ENCODE measurements at places on chromosomes 3 and 15.

DNA sequence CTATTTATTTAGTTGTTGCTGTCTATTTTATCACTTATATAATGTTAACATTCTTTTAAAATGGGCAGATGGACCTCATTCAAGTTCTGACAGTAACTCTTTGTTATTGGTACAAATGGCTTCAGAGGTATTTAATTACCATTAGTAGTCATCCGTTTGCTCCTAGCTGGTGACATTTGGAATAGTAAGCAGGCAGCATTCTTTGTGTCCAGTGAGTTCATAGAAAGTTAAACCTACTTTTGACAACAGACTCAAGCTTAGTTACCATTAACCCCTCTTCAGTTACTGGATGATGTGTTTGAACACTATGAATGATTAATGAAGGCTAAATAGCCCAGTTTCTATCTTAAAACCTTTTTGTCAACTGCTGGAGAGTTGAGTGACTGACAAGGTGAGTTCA is 500.7 kb upstream of the ATP11B start:
- no peak for DNase-seq

DNA sequence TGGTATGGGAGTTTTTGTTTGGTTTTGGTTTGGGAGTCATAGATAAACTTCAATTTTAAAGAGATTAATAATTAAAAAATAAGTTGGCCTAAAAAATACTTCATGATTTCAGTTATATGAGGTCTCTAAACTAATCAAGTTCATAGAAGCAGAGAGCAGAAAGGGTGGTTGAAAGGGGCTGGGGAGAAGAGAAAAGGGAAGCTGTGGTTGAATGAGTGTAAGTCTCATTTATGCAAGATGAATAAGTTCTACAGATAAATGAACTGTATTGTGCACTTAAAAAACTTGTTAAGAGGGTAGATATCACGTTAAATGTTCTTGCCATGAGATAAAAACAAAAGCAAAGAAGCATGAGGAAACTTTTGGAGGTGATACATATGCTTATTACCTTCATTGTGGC is 188.7 kb downstream of the NSUN3 start:
- peak; percentile 3 for DNase-seq

DNA sequence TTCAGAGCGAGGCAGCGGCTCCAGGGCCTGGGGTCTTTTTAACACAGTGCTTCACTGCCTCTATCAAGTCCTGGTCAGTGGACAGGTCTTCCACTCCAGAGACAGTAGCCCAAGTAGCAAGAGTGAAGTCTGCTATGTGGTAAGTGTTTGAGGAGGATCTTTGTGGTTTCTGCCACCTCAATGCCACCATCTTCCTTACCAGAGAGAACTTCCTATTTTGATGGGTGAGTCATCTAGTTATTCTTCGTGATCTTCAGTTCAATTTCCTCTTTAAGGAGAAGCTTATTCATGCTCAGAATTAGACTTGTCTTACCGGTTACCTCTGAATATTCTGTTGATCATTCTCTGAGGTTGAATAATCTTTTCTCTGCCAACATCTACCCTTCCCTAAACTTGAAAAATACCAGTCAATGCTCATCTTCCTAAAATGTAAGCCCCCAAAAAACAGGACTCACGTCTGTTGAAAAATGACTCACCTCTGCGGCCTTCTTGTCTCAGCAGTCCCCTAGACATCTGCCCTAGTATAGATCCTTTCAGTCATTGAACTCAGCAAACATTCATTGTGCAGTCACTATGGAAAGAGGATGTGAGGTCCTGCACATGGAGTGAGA is 32.2 kb upstream of the BCL6 start:
- DNase-seq: peak; percentile 95

DNA sequence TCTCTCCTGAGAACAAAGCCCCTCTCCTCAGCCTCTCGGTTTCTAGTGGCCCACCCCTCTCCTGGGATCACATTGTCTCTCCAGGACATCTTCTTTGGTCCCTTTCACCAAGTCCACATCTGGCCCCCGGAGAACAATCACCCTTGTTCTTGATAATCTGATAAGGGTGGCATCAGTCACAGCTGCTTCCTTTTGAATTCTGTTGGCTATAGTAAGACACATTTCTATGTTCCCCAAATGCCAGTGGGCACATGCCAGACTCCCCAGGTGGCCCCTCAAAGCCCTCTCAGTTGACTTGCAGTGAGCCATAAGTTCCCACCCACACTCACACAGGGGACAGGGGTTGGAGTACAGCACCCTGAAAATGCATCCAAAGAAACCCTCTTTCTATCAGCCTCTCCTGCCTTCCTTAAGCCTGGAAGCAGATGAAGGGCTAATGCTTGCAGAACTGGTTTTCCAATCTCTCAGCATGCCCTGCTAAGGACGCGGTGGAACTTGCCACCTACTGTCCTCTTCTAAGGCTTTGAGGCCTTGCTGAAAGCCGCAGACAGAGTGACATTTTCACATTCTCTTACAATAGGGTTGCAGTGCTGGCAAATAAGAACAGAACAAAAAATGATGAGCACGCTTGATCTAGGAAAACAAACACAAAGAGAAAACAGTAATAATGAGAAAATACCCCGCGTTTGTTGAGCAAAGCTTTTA is 101.3 kb upstream of the SLCO3A1 start:
- no peak for DNase-seq

Data from KBM-7 (cell line).